ENCODE measurements at places on chromosomes 12 and 14.

GRCh38 chr14:77314043-77314442 lies 6.6 kb downstream of the POMT2 start:
- no peak for DNase-seq

DNA sequence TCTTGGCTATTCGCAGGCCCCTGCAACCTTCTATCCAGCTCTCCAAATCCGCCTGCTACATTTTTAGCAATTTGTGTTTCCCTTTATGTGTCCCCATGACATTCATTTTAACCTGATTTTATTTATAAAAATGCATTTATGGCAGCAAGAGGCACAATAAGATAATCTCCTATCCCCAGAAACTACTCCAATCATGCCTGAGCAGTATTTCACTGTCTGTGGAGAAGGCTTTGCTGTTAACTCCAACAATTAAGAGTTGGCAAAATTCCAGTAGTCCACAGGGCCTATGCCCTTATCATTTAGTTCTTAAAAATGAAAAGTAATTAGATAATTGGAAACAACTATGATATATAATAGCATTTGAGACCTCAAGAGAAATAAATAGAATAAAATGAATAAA lies 462.4 kb downstream of the TRHDE start:
- DNase-seq, result no peak

DNA sequence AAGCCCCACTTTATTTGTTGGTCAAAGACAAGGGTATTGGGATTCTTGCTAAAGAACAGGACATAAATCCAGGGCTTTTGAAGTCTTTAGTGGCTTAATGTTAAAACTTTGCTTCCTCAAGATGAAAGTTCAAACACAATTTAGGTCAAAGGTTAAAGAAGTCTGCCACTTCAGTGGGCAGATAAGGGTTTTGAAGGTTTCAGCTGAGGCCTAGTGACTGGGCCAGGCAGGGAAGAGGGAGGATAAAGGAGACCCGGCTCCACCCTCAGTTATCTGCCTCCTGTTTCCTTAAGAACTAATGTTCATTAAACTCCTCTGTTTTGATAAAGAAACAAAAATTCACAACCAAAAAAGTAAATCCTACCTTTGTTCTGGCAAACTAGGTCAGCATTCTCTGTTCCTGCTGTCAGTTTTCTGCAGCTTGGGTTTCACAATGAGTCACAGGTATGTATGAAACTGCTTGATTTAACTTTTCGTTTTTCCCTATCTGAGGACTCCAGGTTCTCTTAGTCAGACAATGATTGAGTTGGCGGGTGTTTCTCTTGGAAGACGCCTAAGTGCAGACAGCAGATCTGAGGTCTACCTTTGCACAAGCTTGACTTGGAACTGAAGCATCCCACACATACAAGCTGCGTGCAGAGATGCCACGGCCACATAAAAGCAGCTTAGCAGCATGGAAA lies 208.3 kb downstream of the EXOC5 start:
- DNase-seq, result peak; percentile 1

DNA sequence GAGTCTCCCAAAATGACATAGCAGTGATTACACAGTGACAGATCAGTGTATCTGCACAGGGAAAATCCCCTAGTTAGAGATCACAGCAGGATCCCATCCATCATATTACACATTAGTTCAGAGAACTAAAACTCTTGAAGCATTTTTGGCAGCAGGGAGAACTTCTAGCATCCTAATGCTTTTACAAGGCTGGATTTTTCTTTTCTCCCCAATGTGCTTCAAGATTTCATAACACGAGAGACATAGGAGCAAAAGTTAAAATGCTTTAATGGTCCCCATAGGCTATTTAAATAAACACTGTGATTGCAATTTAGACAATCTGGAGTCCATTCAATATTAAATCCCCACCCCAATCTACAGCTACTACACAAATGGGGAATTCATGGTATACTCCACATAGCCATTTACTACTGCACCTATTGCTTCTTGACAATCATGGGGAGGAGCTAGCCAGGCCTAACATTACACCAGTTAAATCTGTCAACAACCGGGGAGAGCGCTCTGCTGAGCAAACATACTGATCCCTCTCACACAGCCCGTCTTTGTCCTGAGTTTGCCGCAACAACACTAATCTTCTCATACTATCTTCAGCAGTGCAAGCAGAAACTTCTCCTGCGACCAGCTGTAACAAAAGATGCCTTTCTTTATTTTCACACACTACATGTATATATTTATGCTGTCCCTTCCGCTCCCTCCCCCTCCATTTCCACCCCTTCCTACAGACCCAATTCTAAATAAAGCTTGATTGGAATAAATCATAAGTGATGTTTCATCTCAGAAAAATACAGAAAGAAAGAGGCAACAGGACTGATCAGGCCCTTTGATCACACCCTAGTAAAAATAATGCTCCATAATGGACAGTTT lies 120.3 kb upstream of the SOX5 start:
- DNase-seq, result no peak

DNA sequence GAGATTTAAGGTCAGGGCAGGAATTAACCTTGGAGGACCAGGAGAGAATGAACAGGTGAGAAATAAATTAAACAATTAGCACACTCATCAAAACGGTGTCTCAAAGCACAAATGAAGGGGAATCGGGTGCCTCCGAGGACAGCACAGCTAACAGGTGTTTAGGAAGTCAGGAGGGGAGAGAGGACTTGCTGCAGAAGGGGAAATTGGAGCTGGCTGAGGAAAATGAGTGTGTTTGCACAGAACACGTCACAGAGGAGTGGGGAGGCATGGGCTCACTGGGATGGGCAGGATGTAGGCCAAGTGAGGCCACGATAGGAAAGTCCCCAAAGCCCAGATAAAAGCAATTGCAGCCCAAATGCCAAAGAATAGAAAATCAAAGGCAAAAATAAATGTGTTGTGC lies 121.7 kb downstream of the ZNF664 start:
- DNase-seq, result no peak

DNA sequence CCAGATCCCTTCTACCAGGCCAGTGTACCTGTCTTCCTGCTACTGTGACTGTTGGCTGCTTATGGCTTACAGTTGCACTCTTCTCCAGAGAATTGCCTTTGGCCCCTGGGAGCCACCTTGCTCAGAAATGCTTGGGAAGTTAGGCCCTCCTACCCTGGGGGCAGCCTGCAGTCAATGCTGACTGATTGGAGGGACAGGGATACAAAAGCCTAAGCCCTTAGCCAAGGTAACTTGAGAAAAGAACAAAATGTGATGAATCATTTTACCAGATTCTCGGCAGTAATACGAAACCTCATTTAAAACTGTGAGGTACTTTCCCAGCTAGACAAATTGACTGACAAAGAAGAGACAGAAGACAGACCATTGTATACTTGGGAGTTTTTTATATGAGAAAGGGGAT lies 47.3 kb downstream of the PTCSC3 start:
- no peak for DNase-seq

DNA sequence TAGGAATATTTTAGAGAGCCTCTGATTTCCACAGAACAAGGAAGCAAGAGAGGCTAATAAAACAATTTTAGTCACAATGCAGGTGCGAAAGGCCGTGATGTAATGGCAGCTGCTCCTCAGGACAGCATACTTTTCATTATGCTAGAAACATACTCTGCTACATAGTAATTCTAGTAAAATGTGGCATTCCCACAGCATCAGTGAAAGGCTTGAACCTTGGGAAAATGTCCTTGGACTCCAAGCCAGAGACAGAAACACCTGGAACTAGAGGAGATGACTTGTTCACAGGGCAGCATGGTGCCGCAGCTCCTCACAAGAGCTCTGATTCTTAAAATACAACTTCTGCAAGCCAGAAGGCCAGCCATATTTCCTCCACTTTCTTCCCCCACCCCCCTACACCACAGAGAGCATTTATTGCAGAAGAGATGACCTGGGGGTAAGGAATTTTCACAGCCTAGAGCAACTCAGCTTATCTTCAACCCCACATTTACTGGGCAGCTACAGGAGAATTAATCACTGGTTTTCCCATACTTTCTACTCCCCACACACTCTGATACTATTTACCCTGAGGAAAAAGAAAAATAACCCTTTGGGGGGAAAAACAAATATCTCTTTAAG lies 15.8 kb downstream of the ABCC9 start:
- DNase-seq, result no peak

- no peak for DNase-seq
These were observed 6.0 kb upstream of the CALCOCO1 start for GRCh38 chr12:53733051-53733806.

- no peak for DNase-seq
These were observed 33.6 kb downstream of the UBR7 start for GRCh38 chr14:93240678-93241000.

DNA sequence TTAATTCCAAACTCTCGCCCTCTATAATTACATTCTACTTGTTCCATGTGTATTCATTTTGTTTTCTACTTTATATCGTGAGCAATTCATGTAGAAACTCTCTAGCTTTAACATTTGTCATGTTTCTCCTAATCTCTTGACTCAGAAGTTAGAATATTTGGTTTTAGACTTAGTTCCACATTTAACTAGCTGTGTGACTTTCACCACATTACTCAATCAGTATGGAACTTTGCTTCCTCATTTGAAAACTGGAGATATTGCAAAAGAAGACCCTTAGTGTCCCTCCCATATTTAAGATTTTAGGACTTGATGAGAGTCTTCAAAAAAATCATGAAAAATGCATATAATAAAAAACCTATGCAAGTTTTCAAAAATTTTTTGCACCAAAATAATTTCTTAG lies 447.5 kb downstream of the GXYLT1 start:
- DNase-seq, result no peak

- no peak for DNase-seq
These were observed 46.5 kb upstream of the SAV1 start for GRCh38 chr14:50714450-50715073.

DNA sequence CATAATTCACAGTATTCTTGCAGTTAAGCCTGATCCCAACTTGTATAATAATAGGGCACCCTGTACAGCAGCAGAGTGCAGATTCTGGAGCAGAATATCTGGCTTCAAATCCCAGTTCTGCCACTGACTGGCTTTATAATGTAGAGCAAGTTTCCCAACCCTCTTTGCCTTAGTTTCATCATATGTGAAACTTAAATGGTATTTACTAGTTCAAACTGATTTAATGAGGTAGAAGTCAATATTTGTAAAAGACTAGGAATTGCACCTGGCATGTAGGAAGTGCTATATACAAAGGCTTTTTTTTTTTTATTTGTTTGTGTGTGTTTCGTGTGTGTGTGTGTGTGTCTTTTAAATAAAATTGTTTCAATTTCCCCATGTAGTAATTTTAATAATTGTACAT lies 125.9 kb downstream of the CCER1 start:
- no peak for DNase-seq

- no peak for DNase-seq
These were observed 19.6 kb upstream of the KERA start for GRCh38 chr12:91077228-91077954.

- no peak for DNase-seq
These were observed 184.4 kb downstream of the ITPR2 start for GRCh38 chr12:26648584-26648983.
